ENCODE measurements at places on chromosomes 7 and 10.

GRCh38 chr7:80412842-80413241, 99.0 kb downstream of the GNAT3 start:
- no peak for DNase-seq

DNA sequence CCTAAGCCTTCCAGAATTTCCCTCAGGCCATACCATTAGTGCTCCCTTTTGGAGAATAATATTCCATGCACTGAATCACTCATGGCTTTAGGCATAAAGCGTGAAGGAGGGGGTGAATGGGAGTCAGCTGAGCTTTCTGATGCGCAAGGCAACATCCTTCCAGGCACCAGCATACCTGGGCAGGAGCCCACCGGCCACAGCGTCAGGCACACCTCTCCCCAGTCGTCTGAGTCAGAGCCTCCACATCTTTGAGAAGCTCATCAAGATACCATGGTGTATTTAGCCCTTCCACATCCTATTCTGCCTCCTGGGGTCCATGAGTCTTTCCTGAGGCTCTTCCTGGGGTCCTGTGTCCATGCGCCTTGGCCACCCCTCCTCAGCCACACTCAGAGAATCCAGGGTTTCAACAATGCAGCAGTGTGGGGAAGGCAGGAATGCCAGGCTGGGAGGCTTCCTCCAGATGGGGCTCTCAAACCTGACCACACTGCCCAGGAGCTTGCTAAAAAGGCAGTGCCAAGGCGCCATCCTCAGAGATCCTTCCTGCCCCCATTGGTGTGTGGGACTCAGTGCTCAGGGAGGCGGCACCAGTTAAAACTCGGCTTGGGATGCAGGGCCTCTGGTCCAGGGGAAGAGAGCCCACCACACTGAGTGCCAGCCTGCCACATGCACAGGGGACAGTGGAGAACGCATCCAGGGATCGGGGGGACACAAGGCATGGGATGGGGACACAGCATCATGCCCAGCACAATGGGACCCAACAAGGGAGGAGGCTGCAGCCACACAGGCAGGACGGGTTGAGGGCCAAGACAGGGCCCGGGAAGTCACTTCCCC, 31.6 kb downstream of the RASGEF1A start:
- peak; percentile 22 for DNase-seq

DNA sequence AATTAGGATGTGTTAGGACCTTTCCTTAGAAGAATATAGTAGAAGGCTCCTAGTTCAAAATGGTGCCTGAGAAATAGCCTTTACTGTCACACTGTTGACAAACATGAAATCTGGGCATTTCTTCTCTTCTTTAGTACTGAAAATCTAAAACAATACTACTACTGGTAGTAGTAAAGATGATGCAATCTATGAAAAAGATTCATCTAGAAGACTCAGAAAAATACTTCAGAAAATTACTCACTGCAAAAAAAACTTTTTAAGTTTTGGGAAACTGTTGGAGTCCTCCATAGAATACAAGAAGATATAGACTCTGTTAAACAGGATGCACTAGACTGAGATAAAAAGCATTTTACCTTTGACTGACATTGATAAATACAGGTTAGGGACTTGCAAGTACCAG, 67.1 kb downstream of the NRF1 start:
- DNase-seq = no peak

- no peak for DNase-seq
Measured at GRCh38 chr7:106031300-106032035, 68.4 kb downstream of the CDHR3 start.

DNA sequence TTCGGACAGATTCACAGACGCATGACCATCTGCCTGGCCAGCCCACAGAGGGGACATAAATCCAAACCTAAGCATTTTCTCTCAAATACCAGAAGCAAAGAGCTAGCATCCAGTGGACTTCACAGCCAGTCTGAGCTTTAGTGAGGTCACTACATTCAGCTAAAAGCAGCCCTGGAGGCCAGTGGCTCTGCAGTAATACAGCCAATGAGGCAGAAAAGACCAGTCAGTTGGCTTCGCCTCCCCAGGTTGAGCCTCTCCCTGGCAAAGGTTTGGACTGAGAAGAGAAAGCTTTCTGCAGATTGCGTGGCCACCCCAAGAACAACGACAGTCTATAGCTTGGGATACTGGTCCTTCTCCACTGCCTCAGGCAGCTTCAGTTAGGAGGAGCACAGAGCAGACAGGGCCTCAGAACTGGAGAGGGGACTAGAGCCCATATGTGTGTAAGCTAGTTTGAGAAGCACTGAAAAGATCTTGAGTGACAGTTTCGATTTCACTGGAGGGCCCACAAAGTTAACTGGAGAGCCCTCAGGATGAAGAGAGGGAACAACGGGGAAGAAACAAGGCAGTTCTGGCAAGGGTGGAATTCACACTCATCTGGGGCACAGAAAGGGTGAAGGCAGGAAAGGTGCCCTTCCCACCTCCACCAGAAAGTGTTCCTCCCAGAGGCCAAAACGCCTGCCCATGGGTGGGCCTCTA, 3.8 kb downstream of the WDR91 start:
- DNase-seq = no peak
